ENCODE measurements at places on chromosomes 2 and 18.

GRCh38 chr18:49626842-49627467 is 65.1 kb downstream of the LIPG start:
- DNase-seq, result no peak

DNA sequence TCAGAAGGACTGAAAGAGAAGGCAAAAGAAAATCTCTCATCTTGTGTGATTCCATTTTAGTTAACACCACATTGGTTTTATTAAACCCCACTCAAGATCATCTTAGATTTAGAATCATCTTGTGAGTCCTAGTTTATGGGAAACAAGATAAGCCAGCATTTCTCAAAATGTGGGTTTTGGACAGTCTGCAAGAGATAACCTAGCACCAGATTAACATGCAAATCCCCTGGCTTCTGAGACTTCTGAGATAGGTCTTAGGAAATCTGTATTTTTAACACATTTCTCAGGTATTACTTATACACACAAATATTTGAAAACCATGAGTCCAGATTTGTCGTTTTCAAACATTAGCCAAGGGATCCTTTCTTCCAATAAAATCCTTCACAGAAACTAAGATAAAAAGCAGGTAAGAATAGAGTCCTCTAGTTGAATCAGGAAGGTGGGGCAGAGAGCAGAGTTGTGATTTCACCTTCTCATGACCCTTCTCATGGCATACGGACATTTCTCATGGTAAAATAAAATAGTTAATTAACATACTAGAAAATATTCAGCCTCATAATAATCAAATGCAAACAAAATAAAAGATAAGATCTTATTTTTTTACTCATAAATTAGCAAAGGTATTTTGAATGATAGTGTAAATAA is 287.2 kb upstream of the FN1 start:
- no peak for DNase-seq

GRCh38 chr2:220887271-220887870 is 684.7 kb downstream of the EPHA4 start:
- no peak for DNase-seq

GRCh38 chr2:225036431-225036830 is 5.8 kb downstream of the DOCK10 start:
- no peak for DNase-seq

DNA sequence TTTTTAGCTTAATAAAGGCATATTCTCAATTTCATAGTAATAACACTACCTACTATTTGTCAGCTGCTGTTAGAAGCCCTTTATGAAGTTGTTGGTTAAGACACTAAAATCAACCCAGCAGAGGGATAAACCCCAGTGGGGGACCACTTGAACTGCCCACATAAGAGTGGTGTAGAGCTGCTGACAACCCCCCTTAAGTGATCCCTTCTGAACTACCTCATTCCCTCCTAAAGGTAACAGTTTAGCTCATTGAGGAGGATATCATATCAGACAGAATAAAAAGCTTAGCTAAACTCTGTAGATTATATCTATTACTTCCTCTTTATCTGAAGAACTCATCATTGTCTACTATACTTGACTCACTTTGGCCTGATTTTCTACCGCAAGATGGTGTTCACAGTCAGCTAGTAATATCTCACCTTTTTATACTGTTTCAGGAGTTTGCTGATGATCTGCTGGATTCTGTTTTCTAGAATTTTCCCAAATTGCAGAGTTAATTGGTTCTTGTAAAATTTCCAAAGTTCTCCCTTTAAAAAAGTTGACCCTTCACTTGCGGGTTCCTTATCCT is 16.2 kb downstream of the GALM start:
- DNase-seq, result no peak

DNA sequence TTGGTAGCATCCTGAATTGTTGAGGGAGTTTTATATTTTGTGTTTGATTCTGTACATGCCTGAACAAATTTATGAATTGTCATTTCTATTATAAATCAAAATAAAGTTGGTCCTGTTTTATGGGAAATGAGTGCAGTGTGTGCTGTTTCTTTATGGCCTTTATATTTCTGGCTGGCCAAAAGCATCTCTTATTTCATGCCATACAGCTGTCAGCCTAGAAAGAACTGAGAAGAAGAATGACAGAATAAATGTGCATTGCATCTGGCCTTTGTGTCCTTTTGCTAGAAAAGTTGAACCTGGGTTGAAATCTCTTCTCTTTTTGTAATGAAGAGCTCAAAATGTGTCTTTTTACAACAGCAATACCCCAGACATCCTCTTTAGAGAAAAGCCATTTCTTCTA is 474.7 kb upstream of the LRATD1 start:
- no peak for DNase-seq

GRCh38 chr2:31354837-31355236 is 59.7 kb downstream of the XDH start:
- DNase-seq, result no peak

- DNase-seq, result no peak
These were observed 76.6 kb upstream of the ITGA4 start for GRCh38 chr2:181380581-181380980.
